ENCODE measurements at places on chromosomes 6 and 20.

DNA sequence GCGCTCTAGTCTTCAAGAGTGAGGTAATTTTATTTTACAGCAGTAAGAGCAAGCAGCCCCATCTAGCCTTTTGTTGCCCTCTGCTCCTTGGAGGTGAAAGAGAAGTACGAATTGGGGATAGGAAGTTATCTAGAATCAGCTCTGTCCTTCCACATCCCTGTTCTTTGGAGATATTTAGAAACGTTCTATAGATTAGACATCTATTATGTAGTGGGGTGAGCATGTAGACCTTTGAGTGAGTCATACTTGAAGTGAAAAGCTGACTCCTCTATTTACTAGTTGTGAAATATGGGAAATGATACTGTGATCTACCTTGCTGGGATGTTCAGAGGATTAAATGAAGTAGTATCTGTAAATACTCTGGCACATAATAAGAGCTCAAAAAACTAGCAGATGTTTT is 36.0 kb upstream of the SLC35D3 start:
- DNase-seq, result no peak

DNA sequence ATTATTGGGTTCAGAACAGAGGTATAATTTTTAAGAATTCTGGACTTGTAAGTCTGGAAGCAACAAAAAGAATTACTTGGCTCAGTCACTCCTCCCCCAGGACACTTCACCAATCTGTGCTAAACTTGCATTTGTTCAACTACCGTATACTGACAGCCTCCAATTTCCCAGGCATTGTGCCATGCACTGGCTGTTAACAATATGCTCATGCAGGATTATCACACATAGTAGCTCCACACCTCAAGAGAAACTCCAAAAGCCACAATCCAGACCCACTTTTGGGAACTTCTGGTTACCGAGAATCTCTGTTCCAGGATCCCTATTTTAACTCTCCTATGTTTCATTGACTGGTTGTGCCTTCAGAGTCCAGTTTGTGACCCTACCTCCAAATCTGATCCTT is 7.7 kb downstream of the ADGRF1 start:
- no peak for DNase-seq

DNA sequence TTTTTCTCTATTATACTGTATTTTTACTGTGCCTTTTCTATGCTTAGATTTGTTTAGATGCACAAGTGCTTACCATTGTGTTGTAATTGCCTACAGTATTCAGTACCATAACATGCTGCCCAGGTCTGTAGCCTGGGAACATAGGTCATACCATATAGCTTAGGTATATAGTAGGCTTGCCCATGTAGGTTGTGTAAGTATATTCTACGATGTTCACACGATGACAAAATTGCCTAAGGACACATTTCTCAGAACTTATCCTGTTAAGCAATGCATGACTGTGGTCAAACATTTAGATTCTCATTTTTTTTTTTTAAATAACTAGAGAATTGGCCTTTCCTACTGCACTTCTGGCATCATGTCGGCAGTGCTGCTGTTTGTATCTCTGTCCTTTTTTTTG is 253.7 kb upstream of the SUPT3H start:
- no peak for DNase-seq

- no peak for DNase-seq
Observed at GRCh38 chr6:81228912-81229555, 523.4 kb downstream of the TENT5A start.

- DNase-seq, result no peak
Observed at GRCh38 chr6:759729-760128, 66.8 kb upstream of the EXOC2 start.

DNA sequence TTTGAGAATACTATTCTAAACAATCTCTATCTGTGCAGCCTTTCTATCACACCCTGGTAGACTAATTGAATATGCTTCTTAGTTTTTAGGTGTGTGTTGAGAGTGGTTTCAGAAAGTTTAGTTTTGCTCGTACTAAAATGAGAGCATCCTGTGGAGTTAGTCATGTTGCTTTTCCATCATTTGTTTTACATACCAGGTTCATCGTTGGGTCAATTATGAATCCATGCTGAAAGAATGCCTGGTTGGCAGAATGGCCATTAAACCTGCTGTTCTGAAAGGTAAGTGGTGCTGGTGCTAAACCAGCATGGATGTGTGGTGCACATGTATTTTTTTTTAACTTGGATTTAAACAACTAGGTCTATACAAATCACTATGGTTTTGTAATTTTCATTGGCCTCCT is 49.3 kb downstream of the CYB5R4 start:
- DNase-seq, result no peak

DNA sequence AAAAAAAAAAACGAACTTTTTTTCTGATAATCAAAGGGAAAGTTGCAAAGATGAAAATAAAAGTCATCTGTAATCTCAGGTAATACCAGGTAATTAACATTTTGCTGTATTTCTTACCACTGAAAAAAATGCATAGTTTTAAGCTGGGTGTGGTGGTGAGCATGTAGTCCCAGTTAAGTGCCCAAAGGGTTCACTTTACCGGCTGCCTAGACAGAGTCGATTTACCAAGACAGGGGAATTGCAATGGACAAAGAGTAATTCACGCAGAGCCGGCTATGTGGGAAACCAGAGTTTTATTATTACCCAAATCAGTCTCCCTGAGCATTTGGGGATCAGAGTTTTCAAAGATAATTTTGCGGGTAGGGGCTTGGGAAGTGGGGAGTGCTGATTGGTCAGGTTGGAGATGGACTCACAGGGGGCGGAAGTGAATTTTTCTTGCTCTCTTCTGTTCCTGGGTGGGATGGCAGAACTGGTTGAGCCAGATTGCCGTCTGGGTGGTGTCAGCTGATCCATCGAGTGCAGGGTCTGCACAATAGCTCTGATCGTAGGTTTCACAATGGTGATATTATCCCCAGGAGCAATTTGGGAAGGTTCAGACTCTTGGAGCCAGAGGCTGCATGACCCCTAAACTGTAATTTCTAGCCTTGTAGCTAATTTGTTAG is 51.9 kb downstream of the RPF2 start:
- DNase-seq, result no peak

DNA sequence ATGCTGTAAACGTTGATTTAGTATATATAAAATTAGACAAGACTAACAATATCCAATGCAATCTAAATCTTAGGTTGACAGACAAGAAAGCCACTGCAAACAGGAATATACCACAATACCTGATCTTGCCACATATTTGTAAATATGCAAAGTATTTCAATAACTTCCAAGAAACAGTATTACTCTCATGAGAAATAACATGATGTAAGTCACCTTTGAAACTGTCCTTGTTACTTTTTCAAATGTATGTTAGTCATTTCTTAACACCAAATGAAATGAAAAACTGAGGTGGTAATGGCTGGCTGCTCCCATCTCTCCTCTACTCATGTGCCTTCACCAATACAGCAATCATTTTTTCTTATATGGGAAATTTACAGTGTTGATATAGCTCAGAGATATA is 118.7 kb downstream of the ATG5 start:
- no peak for DNase-seq

GRCh38 chr6:160428069-160428430 is 79.9 kb downstream of the SLC22A3 start:
- DNase-seq, result no peak

GRCh38 chr20:1747953-1748577 is 90.5 kb upstream of the SIRPG start:
- DNase-seq, result no peak

- peak; percentile 36 for DNase-seq
Observed at GRCh38 chr6:106511288-106512047, 117.8 kb downstream of the RTN4IP1 start.

DNA sequence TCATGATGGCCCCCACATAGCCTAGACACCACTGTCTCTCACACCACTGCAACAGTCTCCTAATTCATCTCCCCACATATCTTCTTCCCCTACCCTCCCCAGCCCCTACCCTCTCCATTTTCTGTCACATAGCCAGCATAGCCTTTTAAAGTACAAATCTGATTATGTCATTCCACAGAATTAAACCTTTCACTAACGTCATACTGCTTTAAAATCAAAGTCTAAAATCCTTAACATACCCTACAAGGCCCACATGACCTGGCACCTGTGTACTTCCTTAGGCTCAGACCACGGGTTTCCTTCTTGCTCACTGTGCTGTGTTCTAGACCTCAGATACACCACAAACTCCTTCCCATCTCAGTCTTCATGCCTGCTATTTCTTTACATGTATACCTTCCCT is 5.9 kb downstream of the OSTM1 start:
- DNase-seq, result peak; percentile 50

DNA sequence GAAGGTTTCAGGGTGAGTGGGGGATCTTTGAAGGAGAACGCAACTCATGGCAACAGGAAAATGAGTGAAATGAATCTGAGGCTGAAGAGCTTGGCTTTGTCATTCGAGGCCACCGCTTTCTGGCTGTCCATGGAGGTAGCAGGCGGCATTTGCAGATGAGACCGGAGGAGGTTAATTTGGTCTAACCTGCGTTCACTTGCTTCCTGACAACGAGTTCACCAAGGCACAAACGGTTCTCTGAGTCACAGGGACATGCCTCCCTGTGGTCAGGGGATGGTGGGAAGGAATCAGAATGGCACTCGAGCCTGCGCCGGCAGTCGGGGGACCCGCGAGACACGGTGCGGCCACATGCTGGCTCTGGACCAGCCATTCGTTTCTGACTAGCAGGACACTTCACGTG is 75.0 kb downstream of the IRF4 start:
- DNase-seq, result no peak

- no peak for DNase-seq
Observed at GRCh38 chr6:139011980-139012379, 16.6 kb upstream of the ABRACL start.

DNA sequence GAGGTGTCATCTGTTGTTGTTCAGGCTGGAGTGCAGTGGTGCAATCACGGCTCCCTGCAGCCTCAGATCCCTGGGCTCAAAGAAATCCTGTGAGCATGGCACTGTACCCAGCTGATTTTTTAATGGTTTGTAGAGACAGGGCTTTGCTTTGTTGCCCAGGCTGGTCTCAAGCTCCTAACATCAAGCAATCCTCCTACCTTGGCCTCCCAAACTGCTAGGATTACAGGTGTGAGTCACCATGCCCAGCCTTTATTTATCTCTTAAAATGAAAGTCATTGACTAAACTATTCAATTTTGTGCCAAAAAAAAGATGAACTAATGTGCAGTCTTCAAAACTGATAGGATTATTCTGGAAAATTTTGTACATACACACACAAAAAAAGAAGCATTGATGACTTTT is 38.8 kb upstream of the UNC93A start:
- DNase-seq, result no peak

DNA sequence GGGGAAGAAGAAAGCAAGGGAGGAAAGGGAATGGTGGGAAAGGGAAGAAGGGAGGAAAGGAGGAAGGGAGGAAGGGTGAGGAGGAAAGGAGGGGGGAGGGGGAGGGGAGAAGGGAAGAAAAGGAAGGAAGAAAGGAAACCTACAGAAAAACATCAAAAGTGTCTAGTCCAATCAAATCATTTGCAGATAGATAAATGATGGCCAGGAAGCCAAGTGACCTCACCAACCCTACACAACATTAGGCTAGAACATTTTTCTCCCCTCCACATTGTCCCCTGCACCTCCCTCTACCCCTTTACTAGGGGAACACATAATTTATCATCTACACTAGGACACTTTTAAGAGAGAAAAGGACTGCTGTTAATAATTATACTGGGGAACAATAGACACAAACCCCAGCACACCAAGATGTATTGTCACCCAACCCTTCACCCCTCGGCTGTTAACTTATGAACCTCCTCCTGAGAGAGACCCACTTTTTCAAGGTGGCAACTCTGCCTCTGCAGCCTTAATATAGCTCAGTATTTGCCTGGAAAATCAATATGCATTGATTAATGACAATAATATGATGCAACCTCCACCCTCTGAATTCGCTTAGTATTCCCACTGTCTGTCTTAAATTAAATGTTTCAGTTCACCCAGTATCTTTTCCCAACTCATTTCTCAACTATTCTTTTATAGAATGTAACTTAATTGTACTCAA is 231.2 kb downstream of the PTPRT start:
- DNase-seq, result no peak

DNA sequence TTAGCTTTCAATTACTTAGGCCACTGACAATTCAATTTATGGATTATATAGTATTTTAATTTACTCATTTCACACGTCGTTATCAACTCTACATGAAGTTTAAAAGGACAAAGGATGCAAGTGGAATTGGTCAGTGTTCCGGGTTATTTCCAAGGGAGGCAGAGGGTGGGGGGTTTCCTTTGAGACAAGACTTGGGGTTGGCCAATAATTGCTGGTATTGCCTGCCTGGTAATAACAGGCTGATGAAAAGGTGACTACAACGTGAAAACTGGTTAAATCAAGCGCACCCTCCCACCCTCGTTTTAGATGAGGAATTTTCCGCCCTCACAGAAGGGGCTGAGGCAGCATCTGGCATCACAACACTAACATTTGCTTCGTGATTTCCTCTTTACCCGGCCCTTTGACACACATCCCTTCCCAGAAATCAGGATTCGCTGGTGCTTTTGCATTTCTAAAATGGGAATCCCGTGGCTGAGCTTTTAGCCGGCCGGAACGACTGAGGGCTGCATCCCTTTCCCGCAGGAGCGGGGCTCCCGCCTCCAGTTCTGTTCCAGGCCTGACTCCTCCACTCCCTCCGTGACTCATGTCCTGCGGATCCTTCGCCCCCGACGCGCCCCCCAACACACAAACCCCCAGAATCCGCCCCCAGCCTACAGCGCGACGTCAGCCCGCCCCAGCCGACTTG is 999 bp upstream of the PIM1 start:
- DNase-seq, result peak; percentile 48

- DNase-seq, result no peak
Observed at GRCh38 chr20:32190616-32191415, 16.7 kb downstream of the PLAGL2 start.

DNA sequence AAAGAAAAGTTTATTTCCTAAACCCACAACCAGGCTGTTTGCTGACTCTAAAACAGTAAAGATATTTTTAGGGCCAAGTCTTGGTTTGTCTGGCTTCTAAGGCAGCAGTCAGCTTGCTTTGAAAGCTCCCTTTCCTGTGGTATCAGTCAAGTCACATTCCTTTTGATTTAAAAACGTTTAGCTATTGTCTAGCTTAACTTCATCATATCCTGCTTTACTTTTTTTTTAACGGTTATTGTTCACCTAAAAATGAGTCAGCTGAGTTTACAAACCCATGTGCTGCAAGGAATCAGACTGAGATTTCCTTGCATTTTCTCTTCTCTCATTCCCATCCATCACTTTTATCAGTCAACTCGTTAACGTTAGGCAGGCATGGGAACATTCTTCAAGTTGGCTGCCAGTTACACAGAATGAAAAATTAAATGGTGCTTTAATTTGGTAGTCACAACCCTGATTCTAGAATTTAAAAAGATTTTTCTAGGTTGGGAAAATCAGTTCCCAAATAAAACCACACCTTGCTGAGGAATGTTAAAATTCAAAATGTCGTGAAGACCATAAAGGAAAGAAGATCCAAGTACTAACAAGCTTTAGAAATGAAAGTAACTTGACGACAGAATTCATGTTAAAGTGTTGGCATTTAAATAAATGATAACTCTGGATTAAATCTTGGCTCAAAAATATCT is 45.9 kb downstream of the ELOVL5 start:
- no peak for DNase-seq

Measured in stimulated activated CD4-positive, alpha-beta T cell treated with anti-CD3 and anti-CD28 coated beads, Interleukin-1b, Interleukin-23, amount 100 ng/mL, for 48 hours (primary cell).